Activated CD4-positive, alpha-beta memory T cell treated with anti-CD3 and anti-CD28 coated beads, Interleukin-2, amount 10 ng/mL, durations not matched to agents 7 days and 5 days (primary cell): ENCODE measurements at places on chromosomes 6 and 20. TPM values are rescaled to one million over a fixed set of nuclear protein-coding genes. Genes with fewer than 3 reads are reported as not detected.

GRCh38 chr6:34537922-34538550 lies 18.1 kb downstream of the SPDEF start:
- no peak for DNase-seq

DNA sequence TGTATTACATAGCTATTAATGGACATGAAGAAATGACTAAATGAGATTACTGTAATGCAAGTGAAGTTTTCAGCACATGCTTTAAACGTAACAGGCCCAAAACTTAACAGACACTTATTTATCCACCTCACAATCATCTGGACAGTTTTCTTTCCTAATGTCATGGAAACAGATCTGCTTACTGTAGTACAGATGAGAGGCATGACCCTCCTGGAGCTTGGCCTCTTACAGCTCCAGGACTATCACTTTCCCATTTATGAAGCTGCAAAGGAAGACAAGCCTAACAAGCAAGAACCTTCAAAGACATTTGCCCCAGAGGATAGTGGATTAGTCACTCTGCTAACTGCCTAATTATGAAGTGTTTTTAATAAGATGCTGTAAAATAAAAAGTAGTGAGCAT lies 419.3 kb downstream of the PHF3 start:
- no peak for DNase-seq

DNA sequence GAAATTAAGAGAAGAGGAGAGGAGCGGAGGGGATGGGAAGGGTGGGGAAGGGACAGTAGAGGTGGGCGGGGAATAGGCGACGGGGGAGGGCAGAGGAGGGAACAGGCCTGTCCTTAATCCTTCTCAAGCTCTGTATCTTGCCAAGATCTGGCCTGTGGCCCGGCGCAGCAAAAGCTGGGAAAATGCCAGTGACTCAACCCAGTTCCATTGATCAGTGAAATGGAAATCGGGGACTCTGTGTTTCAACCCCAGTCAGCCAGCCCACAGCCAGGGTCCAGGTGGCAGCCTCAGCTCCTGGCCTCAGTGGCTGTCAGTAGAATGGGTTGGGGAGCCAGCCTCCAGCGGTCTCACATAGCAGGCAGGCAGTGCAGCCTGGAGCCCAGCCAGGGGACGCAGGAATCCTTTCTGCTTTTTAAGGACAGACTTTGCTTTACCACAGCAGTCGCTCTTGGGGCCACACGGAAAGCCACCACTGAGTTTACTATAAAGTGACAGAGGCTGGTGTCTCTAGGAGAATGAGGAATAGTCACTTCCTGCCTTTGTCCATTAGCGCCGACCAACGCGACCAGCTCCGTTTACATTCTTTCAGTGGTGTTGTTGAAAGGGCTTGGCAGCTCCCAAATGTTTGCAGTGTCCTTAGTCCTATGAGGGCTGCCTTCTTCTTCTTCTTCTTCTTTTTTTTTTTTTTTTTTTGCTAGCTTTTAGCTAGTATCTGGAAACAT lies 128.0 kb downstream of the RIN2 start:
- no peak for DNase-seq

GRCh38 chr20:45765980-45766379 lies 25.7 kb downstream of the WFDC3 start:
- DNase-seq: no peak

GRCh38 chr6:79600812-79601609 lies 30.1 kb upstream of the SH3BGRL2 start:
- no peak for DNase-seq

GRCh38 chr6:11139051-11139960 lies 27.8 kb upstream of the ERVFRD-1 start:
- no peak for DNase-seq

DNA sequence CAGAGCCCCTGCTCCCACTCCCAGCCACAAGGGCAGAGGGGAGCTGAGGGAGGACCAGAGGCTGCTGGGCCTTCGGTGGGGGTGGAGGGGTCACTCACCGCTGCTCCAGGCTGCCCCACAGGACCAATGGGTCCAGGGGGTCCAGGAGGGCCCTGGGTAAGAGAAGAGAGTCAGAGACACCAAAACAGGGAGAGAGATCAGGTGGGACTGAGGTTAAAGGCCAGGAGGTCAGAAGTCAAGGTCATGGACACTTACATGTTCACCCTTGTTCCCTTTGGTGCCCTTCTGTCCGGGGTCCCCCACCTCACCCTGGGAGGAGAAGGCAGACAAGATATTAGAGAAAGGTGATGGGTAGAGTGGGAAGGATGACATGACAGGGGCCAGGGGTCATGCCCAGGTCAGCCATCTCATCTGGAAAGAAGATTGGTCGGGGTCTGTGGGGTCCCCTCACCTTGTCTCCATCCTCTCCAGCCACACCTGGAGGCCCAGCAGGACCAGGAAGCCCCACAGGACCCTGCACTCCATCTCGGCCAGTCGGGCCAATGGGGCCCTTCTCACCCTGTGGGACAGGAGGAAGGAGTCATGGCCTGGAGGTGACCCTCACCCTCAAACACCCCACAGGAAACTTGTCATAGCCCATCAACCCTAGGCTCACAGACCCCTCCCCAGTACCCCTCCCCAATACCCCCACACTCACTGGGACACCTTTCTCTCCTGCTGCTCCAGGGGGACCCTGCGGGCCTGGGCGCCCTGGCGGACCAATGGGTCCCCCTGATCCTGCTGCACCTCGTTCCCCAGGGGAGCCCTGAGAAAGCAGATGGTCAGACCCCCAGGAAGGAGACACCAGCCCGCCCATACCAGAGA lies 21.0 kb downstream of the COL11A2 start:
- DNase-seq: no peak

GRCh38 chr6:113539202-113539601 lies 317.9 kb upstream of the MARCKS start:
- DNase-seq: no peak

Gene C6orf89
- total RNA-seq: 51.8 TPM

Gene C20orf202
- total RNA-seq: not detected
